ENCODE measurements at places on chromosomes 4 and X. TPM values are rescaled to one million over a fixed set of nuclear protein-coding genes. Genes with fewer than 3 reads are reported as not detected.
A peak's percentile ranks its signal among the peaks of the same experiment; 100 is the strongest.

Gene RAB9A
- 63.0 TPM for total RNA-seq

DNA sequence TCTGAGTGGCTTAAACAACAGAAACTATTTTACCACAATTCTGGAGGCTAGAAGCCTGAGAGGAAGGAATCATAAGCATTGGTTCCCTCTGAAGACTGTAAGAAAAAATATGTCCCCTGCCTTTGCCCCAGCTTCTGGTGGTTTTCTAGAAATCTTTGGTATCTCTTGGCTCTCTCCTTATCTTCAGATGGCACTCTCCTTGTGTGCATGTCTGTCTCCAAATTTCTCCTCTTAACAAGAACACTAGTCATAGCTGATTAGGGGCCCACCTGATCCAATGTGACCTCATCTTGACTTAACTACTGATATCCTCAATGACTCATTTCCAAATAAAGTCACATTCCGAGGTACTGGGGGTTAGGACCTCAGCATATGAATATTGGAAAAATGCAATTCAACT, 635.0 kb upstream of the NR3C2 start:
- no peak overlapping the region for H3K27ac ChIP-seq
- no peak for DNase-seq
- H3K4me3 ChIP-seq = no peak overlapping the region
- H3K27me3 ChIP-seq = no peaks in the 10 kb centered on the region
- H3K36me3 ChIP-seq = no peaks in the 10 kb centered on the region

DNA sequence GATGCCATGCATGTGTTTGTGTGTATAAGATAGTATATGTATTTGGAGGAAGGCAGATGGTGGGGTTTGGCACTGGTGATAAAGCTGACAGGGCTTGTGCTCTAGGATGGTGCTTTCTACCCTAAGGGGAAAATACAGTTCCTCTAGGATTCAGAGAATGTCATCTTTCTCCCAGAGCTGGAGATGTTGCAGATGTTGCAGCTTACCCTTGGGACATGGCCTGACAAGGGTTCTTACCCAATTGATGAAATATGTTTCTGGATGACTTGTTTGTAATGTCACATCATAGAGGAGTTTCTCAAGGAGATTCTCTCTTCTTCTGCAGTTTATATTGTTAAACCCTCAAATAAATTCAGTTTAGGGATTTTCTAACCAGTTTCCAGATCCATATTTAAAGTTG, 52.5 kb upstream of the PITX2 start:
- no peak for DNase-seq
- no peaks in the 10 kb centered on the region for H3K36me3 ChIP-seq
- H3K4me3 ChIP-seq = no peak overlapping the region
- H3K4me1 ChIP-seq = no peaks in the 10 kb centered on the region
- no peak overlapping the region for H3K27ac ChIP-seq

DNA sequence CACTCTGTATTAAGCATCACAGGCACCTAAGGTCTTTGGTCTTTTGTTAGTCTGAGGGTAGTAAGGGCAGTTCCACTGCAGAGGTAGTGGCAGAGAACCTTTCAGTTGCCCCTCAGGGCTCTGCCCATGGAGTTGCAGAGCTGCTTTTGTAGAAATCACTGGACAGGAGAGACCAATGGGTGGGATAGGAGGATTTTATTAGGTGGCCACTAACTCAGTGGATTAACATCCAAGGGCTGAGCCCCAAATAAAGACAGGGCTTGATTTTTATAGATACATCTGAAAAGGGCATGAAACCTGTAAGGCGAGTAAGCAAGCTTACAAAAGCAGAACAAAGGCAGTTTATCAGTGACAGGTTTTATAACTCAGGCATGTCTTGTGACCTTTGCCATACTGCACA, 1035.4 kb downstream of the SH3BGRL start:
- DNase-seq = no peak
- H3K27ac ChIP-seq = no peak overlapping the region
- no peak overlapping the region for H3K4me3 ChIP-seq
- H3K36me3 ChIP-seq = no peaks in the 10 kb centered on the region
- H3K4me1 ChIP-seq = no peaks in the 10 kb centered on the region

GRCh38 chr4:15042529-15043167, 40.4 kb downstream of the CPEB2 start:
- peak; percentile 25 for DNase-seq
- peaks cover 10% of the 10 kb centered on the region for H3K36me3 ChIP-seq
- H3K4me1 ChIP-seq = peaks cover 17% of the 10 kb centered on the region
- H3K27me3 ChIP-seq = no peaks in the 10 kb centered on the region
- H3K27ac ChIP-seq = peak overlapping the region; percentile 12

GRCh38 chr4:113179996-113180395, 130.5 kb downstream of the ANK2 start:
- DNase-seq = no peak
- no peak overlapping the region for H3K27ac ChIP-seq
- peaks cover 8% of the 10 kb centered on the region for H3K27me3 ChIP-seq
- H3K4me3 ChIP-seq = no peak overlapping the region
- H3K36me3 ChIP-seq = no peaks in the 10 kb centered on the region
- H3K4me1 ChIP-seq = no peaks in the 10 kb centered on the region

GRCh38 chr4:121156822-121157769, 7.0 kb downstream of the TNIP3 start:
- H3K4me3 ChIP-seq = peak overlapping the region; percentile 72
- peaks cover 17% of the 10 kb centered on the region for H3K4me1 ChIP-seq
- H3K27me3 ChIP-seq = no peaks in the 10 kb centered on the region
- no peaks in the 10 kb centered on the region for H3K36me3 ChIP-seq
- peak overlapping the region; percentile 59 for H3K27ac ChIP-seq

GRCh38 chr4:177367336-177367735, 57.7 kb downstream of the NEIL3 start:
- no peak overlapping the region for H3K4me3 ChIP-seq
- DNase-seq = no peak
- peaks cover 3% of the 10 kb centered on the region for H3K36me3 ChIP-seq
- H3K27me3 ChIP-seq = no peaks in the 10 kb centered on the region

Gene UGT2B11
- total RNA-seq = not detected

DNA sequence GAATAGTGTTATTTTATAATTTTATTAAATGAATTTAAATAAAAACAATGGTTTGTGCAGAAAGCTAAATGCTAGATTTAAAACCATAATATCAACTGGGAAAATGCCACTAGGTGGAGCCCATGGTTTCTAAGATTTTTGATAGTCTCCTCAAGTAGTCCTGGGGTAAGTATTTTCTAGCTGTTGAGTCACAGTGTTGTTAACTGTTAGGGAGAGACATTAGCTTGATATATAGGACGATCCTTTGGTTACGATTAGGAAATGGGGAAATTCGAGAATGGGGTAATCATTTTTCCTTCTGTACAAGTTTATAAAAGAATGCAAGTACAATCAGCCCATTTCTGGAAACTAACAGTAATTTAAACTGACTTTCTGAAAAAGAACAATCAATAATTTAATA, 378.4 kb downstream of the ANKRD50 start:
- H3K4me1 ChIP-seq = peaks cover 3% of the 10 kb centered on the region
- H3K27ac ChIP-seq = no peak overlapping the region
- no peaks in the 10 kb centered on the region for H3K27me3 ChIP-seq
- peak; percentile 87 for DNase-seq
- peak overlapping the region; percentile 29 for H3K4me3 ChIP-seq

- no peaks in the 10 kb centered on the region for H3K36me3 ChIP-seq
- H3K27me3 ChIP-seq = no peaks in the 10 kb centered on the region
- no peak for DNase-seq
- no peaks in the 10 kb centered on the region for H3K4me1 ChIP-seq
- no peak overlapping the region for H3K4me3 ChIP-seq
These were observed 27.5 kb downstream of the PCYT1B start for GRCh38 chrX:24619647-24620046.

DNA sequence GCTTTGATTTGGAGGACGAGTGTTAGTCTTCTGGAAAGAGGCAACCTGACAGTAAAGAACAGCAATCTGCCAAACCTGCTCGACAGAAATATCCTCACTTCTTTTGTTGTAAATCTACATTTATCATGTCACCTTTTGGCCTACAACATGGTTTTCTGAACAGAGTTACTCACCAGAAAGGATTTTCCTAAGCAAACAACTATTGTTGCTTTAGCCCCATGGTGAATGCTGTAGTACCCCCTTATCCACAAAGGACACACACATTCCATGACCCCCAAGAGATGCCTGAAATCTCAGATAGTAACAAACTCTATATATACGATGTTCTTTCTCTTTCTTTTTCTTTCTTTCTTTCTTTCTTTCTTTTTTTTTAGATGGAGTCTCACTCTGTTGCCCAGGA, 42.7 kb downstream of the TMEM150C start:
- peak; percentile 62 for DNase-seq
- H3K36me3 ChIP-seq = no peaks in the 10 kb centered on the region

Gene MAGEA9B
- total RNA-seq = not detected

GRCh38 chr4:38539501-38539900, 124.5 kb upstream of the KLF3 start:
- no peaks in the 10 kb centered on the region for H3K36me3 ChIP-seq
- H3K4me1 ChIP-seq = no peaks in the 10 kb centered on the region
- H3K27ac ChIP-seq = no peak overlapping the region
- peaks cover 9% of the 10 kb centered on the region for H3K27me3 ChIP-seq

DNA sequence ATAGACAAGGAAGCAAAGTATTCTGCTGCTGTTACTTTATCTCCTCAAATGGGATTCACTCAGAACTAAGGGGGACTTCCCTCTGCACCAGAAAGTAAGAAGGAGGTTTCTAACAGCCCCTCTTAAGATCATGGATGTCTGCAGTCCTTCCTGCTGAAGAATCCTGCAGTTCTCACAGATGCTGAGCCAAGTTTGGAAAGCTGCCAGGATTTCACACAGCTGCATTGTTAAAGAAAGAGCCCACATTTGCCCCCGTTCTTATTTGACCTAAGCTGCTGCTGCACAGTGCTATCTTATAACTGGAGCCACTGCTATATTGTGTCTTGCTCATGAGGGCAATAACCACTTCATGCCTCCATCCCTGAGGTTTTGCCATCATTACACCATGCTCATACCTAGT, 81.1 kb downstream of the FAAH2 start:
- H3K27ac ChIP-seq = no peak overlapping the region

- no peaks in the 10 kb centered on the region for H3K36me3 ChIP-seq
- H3K27ac ChIP-seq = no peak overlapping the region
- no peak overlapping the region for H3K4me3 ChIP-seq
- no peaks in the 10 kb centered on the region for H3K4me1 ChIP-seq
These were observed 417.4 kb upstream of the FAT1 start for GRCh38 chr4:187141101-187141500.

Gene C4orf50
- not detected for total RNA-seq

DNA sequence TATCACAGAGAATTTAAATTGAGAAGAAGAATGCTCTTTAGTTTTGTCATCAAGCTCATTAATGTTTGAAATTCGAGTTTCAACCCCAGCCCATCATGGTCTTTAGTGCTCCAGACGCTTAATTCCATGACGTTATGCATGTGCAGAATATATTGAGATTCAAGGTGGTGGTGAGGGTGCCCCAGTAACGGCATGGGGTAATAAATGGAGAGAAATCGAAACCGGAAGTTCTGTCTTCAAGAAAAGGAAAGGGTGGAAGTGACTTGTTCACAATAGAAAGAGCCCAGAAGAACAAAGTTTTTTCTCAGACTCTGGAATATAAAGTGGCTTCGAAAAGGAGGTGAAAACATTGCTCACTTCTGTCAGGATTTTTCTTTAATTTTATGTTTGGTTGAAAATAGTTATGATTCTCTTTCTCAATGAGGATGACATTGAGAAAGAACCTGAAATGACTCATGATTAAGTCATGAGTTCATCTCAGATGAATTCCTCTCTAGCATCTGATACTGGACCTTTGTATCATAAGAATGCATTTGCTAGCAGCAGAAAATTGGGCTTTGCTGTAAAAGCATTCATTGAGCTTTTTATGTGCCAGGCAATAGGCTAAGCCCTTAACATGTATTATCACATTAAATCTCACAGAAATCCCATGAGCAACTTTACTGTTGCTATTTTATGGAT, 779 bp upstream of the DDX60L start:
- H3K27ac ChIP-seq = peak overlapping the region; percentile 94
- H3K36me3 ChIP-seq = no peaks in the 10 kb centered on the region
- peak overlapping the region; percentile 79 for H3K4me3 ChIP-seq
- peaks cover 49% of the 10 kb centered on the region for H3K4me1 ChIP-seq
- DNase-seq = peak; percentile 61
- no peaks in the 10 kb centered on the region for H3K27me3 ChIP-seq

DNA sequence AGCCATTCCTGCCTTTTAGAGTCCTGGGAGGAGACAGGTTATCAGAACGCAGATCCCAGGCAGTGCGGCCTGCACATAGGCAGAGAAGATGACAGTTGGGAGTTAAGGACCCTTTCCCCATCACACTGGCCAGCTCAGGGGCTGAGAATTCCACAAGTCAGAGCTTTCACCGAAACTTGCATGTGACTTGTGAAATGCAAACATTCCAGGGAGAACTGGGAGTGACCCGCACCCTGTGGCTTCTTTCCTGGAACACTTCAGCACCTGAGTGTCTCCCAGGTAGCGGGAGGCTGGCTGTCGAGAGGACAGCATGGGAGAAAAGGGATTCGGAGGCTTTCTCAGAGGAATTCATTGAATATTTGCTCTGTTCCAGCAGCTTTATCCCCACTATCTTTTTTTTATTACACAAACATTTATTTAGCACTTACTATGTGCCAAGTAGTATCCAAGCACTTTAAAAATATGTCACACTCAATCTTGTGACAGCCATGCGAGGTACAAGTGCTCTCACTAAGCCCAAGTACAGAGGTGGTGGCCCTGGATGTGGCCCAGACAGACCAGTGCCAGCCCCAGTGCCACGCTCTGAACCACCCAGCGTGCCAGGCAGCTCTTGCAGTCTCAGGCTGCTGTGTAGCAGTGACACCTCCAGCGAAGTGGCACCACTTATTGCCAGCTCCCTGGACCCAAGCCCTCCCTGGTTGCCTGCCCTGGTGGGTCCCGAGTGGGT, 100.5 kb downstream of the PHKA2 start:
- H3K4me1 ChIP-seq = peaks cover 9% of the 10 kb centered on the region
- H3K27me3 ChIP-seq = peaks cover 3% of the 10 kb centered on the region
- no peak for DNase-seq
- no peaks in the 10 kb centered on the region for H3K36me3 ChIP-seq
- no peak overlapping the region for H3K27ac ChIP-seq
- H3K4me3 ChIP-seq = no peak overlapping the region

DNA sequence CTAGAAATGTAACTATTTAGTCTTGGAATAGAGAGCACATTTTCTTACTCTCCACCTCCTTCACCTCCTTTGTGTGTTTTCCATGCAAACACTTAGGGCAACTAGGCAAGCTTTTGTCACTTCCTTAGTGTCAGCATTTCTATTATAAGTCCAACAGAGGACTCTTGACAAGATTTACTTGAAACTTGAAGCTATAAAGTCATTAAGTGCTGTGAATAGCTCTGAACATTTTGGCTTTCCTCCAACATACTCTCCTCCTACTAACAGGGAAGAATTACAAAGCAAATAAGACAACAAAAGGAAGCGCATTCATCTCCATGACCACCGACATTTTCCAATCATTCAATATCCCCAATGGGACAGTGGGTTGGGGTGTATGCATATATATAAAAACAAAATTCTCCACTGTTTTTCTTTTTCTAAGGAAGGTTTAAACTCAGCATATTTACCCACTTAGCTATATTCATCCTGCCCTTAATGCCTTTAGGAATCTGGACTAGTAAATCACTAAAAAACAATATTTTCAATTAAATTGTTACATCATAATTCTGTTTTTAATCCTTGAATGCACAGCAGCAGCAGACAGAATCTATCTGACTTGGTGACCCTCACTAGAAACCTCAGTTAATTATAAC, 264.6 kb downstream of the SNCA start:
- H3K4me3 ChIP-seq = no peak overlapping the region
- H3K27me3 ChIP-seq = no peaks in the 10 kb centered on the region
- no peak overlapping the region for H3K27ac ChIP-seq
- no peaks in the 10 kb centered on the region for H3K4me1 ChIP-seq
- no peak for DNase-seq
- H3K36me3 ChIP-seq = no peaks in the 10 kb centered on the region

GRCh38 chr4:3871181-3871852, 105.1 kb downstream of the ADRA2C start:
- no peaks in the 10 kb centered on the region for H3K36me3 ChIP-seq
- no peak overlapping the region for H3K27ac ChIP-seq
- DNase-seq = peak; percentile 79
- H3K27me3 ChIP-seq = peaks cover 52% of the 10 kb centered on the region
- H3K4me1 ChIP-seq = no peaks in the 10 kb centered on the region

Measured in osteoblast (primary cell).